NAMALWA (cell line): ENCODE measurements at places on chromosomes 1 and 21.

DNA sequence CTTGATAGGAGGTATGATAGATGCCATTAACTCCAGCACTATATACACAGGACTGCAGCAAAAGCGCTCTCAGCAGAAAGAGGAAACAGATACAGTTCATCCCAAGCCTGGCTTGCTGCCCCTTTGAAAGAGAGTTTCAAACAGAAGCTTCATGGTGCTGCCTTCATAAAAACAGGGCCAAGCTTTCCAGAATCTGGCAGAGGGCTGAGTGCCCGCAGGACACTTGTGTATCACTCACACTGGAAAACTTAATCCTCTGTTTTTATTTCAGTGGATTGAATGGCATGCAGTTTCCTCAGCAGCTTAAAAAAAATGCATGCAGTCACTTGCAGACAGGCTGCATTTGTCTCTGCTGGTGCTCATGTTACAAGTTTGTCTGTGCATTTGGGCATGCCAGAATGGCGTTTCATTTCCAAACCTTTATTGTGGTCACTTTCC is 40.4 kb downstream of the KCNJ15 start:
- no peak for DNase-seq

GRCh38 chr1:200528858-200529606 is 91.5 kb downstream of the KIF14 start:
- no peak for DNase-seq

DNA sequence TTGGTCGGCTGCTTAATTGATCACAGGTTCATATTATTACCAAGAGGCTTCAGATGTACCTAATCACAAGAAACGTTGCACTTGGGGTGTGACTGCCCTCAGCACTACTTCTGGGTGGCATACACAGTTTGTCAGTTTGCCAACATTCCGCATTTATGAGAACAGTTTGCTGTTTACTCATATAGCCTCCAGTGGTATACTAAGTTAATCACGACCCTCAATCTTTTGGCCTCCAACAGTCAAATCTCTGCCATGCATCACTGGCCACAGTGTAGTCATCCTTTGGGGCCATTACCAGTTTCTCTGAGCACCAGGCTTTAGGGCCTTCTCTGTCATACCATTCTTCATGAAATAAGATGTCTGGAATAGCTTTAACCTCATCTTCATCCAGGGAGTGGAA is 62.8 kb upstream of the BCL9 start:
- DNase-seq: no peak

GRCh38 chr1:9601942-9602793 is 13.5 kb downstream of the TMEM201 start:
- DNase-seq: no peak

DNA sequence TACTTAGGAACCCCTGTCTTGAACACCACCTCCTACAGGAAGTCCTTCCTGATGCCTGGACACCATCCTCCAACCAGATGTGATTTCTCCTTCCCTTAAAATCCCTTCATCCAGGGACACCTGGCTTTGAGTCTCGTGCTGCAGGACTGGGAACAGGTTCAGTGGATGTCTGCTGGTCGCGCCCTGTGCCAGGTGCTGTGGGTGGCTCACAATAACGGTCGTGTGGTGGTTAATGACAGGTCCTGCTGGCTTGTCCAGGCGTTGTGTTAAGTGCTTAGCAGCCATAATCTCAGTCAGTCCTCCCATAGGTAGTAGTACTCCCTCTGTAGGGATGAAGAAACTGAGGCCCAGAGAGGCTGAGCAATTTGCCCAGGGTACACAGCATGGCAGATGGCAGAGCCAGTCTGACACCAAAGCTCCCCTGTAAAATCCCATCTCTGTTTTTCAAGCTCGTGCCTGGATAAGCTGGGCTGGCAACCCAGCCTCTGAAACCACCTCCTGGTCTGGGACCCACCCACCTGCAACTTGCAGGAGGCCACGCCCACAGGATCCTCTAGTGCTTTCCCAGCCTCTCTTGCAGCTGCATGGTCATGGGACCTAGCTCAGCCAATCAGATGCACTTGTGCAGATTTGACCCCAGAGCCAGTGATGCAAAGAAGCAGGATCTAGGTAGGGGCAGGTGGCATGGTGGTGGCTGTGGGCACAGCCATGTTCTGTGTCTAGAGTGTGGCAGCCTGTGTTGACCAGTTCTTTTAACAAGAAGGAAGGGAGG is 106.0 kb upstream of the IFFO2 start:
- DNase-seq: peak; percentile 35

DNA sequence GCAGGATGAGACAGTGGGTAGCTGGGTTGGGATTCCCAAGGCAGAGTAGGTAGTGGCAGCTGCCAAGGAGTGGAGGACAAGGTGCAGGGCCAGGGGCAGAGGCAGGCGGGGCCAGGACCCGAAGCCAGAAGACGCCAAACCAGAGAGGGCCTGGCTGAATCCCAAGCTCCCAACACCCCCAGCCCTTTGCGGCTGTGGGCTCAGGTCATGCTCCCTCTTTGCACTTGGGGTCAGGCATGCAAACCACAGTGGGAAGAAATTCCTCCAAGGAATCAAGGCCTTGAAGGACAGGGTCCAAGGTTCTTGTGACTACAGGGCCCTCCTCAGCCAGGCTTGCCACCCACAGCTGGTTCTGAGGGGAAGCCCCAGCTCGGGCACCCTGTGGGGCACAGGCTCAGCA is 6.2 kb downstream of the C1orf210 start:
- DNase-seq: no peak

- no peak for DNase-seq
Measured at GRCh38 chr1:111110197-111110899, 29.5 kb downstream of the DRAM2 start.

GRCh38 chr1:3922201-3922725 is 22.2 kb upstream of the C1orf174 start:
- DNase-seq: peak; percentile 75

- DNase-seq: no peak
Measured at GRCh38 chr1:229159668-229160544, 111.0 kb upstream of the RAB4A start.

GRCh38 chr1:235972311-235972689 is 92.6 kb downstream of the NID1 start:
- DNase-seq: no peak

- DNase-seq: no peak
Measured at GRCh38 chr1:227379555-227379892, 61.2 kb upstream of the CDC42BPA start.

- DNase-seq: no peak
Measured at GRCh38 chr1:26469558-26469957, 2.7 kb upstream of the HMGN2 start.

DNA sequence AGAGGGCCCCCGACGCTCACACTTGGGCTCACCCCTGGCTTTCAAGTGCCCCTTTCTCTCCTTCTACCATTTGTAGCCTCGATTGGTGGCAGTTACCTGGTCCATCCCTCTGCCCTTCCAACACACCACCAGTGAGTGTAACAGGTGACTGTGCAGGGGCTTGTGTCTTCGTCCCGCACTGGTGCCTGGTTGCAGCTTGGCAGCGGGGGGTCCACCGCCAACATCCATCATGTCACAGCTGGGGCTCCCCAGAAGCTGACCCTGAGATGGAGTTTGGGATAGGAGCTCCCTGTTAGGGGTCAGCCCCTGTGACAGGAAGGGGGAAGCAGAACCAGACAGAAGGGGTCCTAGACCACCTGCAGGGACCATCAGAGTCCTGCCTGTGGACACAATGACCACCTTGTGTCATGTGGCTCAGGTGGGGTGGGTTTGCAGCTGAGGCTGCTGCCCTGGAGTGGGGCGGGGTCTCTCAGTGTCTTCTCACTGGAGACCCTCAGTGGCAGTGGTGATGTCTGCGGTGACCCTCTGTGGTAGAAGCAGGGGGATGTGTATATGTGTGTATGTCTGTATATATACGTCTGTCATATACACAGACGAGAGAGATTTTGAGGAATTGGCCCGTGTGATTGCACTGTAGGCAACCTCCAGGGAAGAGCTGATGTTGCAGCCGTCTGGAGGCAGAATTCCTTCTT is 3.6 kb upstream of the CALML6 start:
- no peak for DNase-seq

DNA sequence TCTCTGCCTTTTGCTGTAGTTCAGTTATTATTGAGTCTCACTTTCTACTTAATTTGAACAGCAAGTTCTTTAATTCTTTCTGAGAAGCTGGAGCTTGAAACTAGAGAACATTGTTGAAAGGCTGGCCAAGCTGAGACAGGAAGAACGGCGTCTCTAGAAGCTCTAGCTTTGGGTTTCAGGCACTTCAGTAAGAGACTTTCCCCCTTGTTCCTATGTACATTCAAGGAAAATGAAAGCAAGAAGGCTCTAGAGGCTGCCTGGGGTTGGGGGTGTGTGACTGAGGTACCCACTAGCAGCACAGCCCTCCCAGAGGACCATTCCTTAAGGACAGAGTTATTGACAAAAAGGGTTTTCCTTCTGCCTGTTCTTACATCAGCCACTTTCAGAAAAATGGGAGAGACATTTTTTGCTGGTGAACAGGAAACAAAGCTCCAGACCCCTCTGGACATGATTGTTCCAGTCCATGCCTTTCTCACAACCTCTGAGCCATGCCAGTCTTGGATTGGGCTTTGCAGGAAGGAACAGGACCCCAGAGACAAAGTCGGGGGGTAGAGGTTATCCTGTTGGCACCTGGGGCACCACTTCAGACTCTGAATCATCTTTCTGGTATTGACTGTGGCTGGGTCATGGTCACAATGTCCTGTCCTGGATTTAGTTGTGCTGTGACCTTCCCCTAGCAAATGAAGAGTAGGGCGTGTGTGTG is 63.1 kb downstream of the LAMC2 start:
- DNase-seq: no peak

- no peak for DNase-seq
Measured at GRCh38 chr1:76463849-76464248, 389.3 kb downstream of the ST6GALNAC3 start.

DNA sequence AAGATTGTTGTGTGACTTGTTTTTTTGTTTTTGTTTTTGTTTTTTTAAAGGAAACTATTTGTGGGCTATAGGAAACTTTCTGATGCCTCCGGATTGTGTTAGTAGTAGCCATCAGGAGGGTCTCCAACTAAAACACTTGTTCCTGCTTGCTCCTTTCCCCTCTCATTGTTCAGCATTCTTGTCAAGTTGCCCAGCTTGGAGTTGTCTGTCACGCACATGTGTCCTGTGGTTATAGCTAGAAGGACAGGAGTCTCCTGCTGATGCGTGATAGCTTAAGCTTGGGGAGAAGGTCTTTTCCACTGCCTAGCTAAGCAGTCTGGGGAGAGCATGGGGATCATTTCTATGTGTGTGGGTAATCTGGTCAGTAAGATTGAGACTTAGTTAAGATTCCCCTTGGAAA is 3.2 kb upstream of the LYPLA2 start:
- no peak for DNase-seq

GRCh38 chr1:240151136-240151735 is 59.6 kb downstream of the FMN2 start:
- no peak for DNase-seq

GRCh38 chr21:28669321-28669720 is 323.4 kb downstream of the LTN1 start:
- DNase-seq: no peak

DNA sequence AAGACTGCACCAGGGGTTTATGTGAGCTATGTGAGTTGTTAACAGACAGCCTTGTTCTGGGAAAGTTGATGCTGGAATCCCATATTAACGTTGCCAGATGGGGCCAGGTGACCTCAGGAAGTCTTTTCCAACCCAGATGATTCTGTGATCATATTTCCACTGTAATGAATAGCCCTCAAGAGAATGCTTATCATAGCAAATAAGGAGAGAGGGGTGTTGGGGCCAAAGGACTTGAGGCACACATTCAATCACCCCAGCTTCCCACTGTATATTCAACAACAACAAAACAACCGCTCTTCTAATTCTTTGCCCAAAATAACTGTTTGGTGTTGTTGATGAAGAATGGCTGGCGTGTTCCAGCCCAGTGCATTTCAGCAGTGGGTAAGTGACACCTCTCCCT is 14.1 kb downstream of the ZNF697 start:
- DNase-seq: no peak

- peak; percentile 85 for DNase-seq
Measured at GRCh38 chr1:154546264-154547063, 12.0 kb downstream of the UBE2Q1 start.

DNA sequence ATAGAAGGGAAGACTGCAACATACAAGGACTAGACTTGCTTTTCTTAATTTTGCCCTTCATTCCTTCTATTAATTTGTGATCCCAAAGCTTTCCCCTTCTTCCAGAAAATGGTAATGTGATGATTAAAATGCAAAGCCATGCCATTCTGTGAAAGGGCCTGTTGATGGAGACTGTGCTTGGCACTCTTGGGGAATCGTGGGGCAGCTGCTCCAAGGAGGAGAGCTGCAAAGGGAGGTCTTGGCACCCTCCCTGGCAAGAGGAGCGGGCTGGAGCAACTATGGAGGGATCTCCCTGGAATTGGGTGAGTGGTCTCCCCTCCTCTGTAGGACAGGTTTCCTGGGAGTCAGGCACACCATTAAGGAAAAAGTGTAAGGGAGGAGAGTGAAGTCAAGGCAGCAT is 16.6 kb downstream of the CACNA1S start:
- DNase-seq: no peak

DNA sequence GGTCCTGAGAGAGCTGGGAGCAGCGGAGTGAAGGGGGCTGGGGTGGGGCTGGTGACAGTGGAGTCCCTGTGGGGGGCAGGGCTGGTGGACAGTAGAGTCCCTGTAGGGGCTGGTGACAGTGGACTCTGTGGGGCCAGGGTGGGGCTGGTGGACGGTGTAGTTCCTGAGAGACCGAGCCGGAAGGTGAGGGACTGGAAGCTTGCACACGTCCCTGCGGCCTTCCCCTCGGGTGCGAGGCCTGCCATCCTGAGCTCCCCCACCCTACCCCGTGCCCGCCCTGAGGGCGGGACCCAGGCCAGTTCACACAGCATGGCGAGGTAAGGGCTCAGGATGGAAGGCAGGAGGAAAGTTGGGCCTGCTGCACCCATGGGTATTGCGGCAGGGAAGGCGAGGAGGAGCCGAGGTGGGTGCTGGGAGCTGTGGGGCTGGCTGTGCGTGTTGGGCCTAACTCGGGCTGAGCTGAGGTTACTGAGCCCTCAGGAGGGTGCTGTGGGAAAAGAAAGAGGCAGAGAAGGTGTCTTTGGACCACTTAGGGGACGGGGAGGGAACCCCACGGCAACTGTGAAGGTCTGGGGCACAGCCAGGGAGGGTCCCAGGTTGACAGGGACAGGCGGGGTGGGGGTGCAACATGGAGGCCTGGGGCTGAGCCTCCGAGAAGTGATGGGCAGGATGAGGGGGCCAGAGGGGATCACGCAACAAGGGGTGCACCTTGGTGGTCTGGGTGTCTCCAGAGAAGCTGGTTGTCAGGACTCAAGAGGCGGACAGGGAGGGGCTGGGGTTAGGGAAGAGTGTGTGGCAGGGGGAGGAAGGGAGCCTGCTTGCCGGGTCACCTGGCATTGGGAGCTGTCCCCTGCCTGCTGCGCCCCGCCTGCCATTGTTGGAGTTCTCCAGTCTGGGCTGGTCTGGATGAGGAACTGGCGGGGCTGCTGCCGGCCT is 60.8 kb downstream of the PRKCZ start:
- no peak for DNase-seq

DNA sequence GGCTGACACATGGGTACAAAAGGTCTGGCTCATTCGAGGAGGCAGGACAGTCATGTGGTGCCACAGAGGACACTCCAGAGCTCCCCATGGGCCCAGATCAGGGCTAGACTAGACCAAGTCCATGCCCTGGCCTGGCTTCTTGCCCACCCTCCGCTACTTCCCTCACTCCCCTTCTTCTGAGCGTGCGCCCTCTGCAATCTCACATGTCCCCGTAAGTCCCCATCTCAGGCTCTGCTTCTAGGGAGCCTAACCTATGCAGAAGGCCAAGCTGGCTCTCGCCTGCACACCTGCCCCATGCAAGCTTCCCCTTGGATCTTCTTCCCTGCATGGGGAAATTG is 553.6 kb downstream of the PTPRU start:
- no peak for DNase-seq
